Activated T-helper 1 cell treated with anti-CD3 and anti-CD28 coated beads, Interleukin-2, amount 50 U/mL, for 16 hours (primary cell): ENCODE measurements at places on chromosomes 12 and 14.
A peak's percentile ranks its signal among the peaks of the same experiment; 100 is the strongest.

- DNase-seq, result no peak
These were observed 175.5 kb downstream of the PTPRO start for GRCh38 chr12:15497671-15498292.

GRCh38 chr12:14567351-14568162 lies at the start of gene PLBD1:
PLBD1 (minus strand) TSS chr12:14567883; CDS start chr12:14567696, 187 bp downstream.
- DNase-seq, result no peak

- DNase-seq, result no peak
These were observed 33.2 kb downstream of the EGLN3 start for GRCh38 chr14:33917661-33918060.

DNA sequence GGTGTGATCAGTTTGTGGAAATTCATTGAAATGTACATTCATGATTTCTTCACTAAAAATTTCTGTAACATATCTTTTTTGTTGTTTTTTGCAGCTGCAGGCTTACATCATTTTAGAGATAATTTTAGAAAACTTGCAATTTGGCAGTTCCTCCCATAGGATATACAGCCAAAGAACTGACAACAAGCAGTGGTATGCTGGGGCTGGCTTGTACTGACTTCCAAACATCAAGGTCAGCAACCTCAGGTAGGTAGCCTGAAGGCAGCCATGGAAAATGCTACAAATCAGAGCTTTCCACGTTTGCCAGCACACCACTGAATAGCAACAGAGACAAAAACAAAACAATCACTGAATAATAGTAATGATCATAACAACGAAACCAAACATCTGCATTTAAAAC lies 21.2 kb downstream of the TRIM9 start:
- no peak for DNase-seq

- no peak for DNase-seq
These were observed 48.2 kb upstream of the DYNC1H1 start for GRCh38 chr14:101915871-101916815.

DNA sequence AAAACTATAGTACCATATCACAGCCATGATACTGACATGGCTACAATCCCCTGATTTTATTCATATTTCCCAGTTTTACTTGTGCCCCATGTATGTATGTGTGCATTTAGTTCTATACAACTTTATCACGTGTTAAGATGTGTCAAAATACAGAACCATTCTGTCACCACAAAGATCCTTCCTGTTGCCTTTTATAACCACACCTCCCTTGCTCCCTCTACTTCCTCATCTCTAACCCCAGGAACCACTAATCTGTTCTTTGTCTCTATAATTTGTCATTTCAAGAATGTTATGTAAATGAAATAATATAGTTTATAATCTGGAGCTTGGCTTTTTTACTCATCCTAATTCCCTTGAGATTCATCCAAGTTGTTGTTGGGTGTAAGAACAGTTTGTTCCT lies 358.4 kb downstream of the DPF3 start:
- no peak for DNase-seq

GRCh38 chr14:80679273-80679672 lies 262.3 kb downstream of the CEP128 start:
- DNase-seq, result no peak

- no peak for DNase-seq
These were observed 24.1 kb downstream of the TTC8 start for GRCh38 chr14:88848571-88848970.

DNA sequence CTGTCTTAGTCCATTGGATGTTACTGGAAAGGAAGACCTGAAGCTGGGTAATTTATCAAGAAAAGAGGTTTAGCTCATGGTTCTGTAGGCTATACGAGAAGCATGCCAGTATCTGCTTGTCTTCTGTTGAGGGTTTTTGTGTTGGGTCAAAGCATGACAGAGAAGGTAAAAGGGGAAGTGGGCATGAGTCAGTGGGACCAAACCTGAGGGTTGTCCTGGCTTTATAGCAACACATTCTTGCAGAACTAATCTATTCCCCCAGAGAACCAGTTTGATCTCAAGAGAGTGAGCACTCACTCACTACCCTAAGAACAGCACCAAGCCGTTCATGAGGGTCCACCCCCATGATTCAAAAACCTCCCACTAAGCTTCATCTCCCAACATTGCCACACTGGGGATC lies 19.0 kb upstream of the KRAS start:
- no peak for DNase-seq

DNA sequence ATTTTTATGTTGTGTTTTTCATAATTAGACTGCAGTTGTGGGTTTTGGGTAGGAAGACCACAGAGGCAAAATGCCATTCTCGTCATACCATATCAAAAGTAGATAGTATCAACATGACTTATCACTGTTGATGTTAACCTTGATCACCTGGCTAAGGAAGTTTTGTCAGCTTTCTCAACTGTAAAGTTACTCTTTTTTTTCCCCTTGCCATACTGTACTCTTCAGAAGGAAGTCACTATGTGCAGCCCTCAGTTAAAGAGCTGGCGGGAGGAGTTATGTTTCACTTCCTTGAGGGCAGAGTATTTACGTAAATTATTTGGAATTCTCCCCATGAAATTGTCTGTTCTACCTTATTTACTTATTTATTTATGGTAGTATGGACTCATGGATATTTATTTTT lies 78.7 kb downstream of the PRORP start:
- no peak for DNase-seq

GRCh38 chr12:90621927-90622326 lies 333.0 kb downstream of the CCER1 start:
- DNase-seq, result no peak

GRCh38 chr12:45721954-45722353 lies 7.6 kb upstream of the ARID2 start:
- DNase-seq, result no peak

- DNase-seq, result no peak
These were observed 9.9 kb downstream of the UBC start for GRCh38 chr12:124904306-124905098.

DNA sequence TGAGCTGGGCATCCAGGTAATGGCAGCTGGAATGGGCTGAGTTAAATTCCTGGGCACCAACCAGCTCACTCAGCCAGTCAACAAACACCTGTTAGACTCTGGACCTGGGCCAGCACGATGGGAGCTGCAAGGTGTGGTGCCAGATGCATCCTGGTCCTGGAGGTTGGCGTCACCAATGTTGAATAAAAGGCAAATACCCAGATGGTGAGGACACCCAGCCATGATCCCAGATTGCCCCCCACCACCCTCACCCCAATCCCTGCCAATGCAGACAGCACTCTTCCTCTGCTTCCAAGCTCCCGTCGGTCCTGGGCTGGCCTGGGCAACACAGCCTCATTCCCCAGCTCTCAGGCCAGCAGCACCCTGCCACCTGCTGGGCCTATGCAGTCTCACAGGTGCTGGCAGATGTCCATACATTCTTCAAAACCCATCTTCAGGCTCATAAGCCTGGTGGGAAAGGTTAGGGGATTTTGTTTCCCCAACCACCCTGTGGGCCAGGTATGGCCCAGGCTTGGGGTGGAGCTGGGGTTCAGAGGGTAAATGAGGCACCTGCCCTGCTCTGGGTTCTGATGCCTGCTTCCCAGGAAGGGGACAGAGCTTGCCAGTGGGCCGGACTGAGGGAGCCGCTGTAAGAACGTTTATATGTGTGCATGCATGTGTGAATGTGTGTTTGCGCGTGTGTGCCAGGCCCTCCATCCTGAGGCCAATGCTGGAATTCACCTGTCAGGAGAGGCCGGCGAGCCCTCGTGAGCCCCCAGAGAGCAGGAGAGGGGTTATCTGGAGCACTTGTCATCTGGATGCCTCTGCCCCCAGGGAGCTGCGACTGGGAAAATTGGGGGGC lies 58.0 kb downstream of the LGMN start:
- no peak for DNase-seq

GRCh38 chr14:105440554-105440900 lies 20.9 kb downstream of the MTA1 start:
- no peak for DNase-seq

GRCh38 chr12:100216337-100216736 lies 15.7 kb downstream of the ACTR6 start:
- no peak for DNase-seq

DNA sequence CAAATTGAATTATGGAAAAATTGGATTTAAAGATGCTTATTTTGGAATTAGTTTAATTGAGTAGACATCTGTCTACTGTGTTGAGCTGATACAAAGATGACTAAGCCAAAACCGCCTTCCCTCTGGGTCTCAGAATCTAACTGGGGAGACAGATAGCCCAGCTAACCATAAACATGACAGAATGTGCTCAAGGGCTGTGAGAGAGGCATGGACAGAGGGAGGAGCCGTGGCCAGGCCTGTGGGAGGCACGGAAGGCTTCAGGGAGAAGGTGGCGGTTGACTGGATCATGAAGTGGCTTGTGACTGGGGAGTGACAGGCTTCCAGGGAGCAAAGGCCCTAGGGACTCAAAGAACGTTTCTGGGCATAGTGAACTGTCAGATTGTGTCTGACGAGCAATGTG lies 74.6 kb downstream of the DACT1 start:
- no peak for DNase-seq

DNA sequence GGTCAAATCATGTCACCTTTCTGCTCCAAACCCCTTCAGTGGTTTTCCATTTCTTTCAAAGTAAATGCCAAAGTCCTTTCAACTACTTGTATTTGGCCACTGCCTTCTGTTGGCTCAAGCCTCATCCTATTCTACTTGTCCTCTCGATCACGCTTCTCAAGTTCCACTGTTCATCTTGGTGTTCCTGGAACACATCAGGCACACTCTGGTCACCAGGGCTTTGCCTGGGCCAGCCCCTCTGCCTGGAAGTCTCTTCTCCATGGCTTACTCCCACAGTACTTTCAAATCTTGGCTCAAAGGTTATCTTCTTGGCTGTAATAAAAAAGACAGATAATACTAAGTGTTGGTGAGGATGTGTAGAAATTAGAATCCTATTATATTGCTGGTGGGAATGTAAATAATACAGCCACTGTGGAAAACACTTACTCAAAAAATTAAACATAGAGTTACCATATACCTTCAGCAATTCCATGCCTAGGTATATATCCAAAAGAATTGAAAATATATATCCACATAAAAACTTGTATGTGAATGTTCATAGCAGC lies 17.3 kb upstream of the PPFIBP1 start:
- DNase-seq, result no peak

GRCh38 chr14:72142328-72142727 lies 210.1 kb downstream of the RGS6 start:
- DNase-seq, result no peak

- DNase-seq, result peak; percentile 32
These were observed 23.1 kb upstream of the LRTM2 start for GRCh38 chr12:1797011-1797901.

DNA sequence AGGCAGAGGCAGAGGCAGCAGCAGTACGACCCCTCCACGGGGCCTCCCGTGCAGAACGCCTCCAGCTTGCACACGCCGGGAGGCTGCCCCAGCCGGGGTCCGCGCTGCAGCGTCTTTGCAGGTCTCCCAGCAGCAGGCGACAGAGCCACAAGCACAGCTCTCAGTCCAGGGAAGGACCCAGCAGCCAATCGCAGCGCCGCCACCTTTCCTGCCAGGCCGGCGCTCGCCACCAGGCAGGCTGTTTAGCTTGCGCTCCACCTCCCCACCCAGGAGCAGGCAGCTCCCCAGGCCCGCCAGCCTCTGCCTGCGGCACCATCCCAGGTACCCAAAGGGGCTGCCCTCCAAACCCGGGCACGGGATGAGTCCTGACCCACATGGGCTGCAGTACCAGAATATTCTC lies 25.2 kb downstream of the DDX51 start:
- no peak for DNase-seq

DNA sequence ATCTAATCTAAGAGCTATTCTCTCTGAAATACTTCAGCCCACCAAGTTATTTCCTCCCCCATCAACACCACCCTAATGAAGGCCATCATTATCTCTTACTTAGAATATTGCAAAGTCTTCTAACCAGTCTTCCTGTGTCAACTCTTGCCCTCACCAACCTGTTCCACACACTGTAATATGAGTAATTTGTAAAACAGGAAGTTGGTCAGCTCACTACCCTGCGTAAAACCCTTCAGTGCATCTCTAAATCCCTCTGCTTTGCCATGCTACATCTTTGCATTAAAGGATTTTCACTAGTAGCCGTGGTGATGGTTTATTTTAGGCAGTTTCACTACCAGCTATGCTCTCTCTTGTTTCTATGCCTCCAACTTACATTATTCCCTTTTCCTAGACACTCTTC lies 70.0 kb downstream of the KIF21A start:
- DNase-seq, result no peak

- DNase-seq, result no peak
These were observed 7.8 kb downstream of the ATN1 start for GRCh38 chr12:6935371-6936193.

DNA sequence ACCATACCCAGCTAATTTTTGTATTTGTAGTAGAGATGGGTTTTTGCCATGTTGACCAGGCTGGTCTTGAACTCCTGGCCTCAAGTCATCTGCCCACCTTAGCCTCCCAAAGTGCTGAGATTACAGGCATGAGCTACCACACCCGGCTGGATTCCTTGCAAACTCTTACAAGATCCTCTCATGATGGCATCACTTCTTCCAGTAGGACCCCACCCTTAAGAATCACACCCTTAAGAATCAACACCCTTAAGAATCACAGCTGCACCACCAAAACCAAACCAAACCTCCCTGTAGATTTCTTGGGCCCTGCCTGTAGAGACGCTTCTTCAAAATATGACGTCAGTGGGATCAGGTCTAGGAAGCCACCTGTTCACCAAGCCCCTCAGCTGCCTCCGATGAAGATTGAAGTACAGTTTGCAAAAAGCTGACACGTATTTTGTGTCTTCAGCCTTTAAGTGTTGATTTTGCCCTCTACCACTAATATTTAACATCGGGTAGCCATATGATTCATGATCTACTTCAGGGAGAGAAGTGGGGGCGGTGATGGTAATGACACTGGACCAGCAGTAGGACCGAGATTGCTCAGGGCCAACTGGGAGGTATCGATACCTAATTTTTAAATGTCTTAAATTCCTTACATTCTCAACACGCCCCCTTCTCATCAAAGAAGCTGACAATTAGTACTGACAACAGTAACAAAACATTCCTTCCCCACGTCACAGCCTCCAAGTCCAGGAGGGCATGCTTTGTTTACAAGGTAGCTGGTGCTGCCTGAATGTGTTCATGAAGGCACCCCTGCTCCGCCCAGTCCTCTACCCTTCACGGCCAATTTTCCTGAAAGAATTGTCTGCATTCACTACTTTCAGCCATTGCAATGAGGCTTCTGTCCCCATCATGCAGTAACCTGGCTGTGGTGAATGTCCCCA lies 57.2 kb downstream of the ESRRB start:
- DNase-seq, result no peak

- DNase-seq, result no peak
These were observed 2.9 kb downstream of the TCHP start for GRCh38 chr12:109902891-109903418.
